ENCODE measurements at places on chromosomes 7 and 10. TPM values are rescaled to one million over a fixed set of nuclear protein-coding genes. Genes with fewer than 3 reads are reported as not detected.

GRB10 gene
- total RNA-seq, result 26.9 TPM

LRRC27 gene
- 9.6 TPM for total RNA-seq

MYH16 gene
- not detected for total RNA-seq

GRCh38 chr7:127380479-127380878 lies 12.0 kb downstream of the ZNF800 start:
- DNase-seq, result no peak

DNA sequence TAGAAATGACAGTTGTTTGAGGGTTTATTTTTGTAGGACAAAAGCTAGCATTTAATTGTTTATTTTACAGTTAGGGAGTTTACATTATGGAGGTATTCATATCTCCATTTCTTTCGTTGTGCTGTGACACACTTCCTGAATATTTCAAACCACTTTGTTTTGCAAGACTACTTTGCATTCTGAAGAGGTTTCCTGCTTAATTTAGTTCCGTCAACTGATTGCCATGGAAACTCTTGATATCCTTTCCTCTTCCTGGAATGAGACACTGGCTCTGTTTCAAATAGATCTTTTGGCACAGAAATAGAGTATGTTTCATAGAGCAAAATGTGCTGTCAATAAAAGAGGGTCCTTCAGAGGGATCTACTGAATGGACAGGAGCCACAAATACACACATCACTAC lies 159.5 kb upstream of the AGR3 start:
- DNase-seq, result peak; percentile 71

GRCh38 chr10:127585519-127586023 lies 36.5 kb downstream of the NPS start:
- peak; percentile 39 for DNase-seq

GRCh38 chr7:30260246-30260768 lies 24.1 kb upstream of the ZNRF2 start:
- no peak for DNase-seq

GRCh38 chr10:34815185-34816084 lies at the start of gene PARD3:
PARD3 (minus strand) TSS chr10:34815296; CDS start chr10:34814995, 301 bp downstream.
- DNase-seq, result peak; percentile 42

DNA sequence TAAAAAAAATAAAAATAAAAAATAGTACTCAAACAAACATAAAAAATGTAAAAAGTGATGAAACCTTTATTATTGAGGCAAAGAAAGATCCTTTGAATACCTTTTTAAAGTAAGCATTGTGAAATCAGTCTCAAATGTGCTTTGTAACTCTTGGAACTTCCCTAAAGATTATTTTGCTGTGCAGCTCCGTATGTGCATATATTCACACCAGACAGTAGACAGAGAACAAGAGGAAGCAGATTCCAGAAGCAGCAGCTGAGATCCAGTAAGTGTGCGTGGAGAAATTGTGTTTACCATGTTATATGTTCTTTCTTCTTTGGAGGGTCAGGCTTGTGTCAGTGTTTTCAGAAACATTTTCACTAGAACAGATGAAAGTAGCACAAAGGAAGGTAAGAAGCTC lies 324.9 kb downstream of the AGMO start:
- no peak for DNase-seq

DNA sequence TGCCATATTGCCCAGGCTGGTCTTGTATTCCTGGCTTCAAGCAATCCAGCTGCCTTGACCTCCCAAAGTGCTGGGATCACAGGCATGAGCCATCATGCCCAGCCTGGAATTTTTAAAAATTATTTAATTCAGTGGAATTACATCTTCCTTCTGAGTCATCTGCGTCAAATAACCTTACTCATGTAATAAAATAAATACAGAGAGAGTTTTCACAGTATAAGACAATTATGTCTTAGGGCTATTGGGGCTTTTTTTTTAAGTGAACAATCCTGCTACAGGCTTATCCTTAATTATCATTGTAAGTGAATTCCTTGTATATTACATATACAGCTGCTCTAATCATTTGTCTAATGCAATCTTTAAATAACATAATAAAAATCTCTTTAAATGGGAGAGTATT lies 108.3 kb downstream of the MAPK8 start:
- no peak for DNase-seq

- DNase-seq, result no peak
Measured at GRCh38 chr7:147990942-147991341, 599.6 kb upstream of the C7orf33 start.

Data from skin of body (tissue), 3 donors.